Stimulated activated CD4-positive, alpha-beta T cell treated with anti-CD3 and anti-CD28 coated beads, TNF-alpha, amount 100 ng/mL, for 4 hours (primary cell): ENCODE measurements at places on chromosomes 1 and 21.

DNA sequence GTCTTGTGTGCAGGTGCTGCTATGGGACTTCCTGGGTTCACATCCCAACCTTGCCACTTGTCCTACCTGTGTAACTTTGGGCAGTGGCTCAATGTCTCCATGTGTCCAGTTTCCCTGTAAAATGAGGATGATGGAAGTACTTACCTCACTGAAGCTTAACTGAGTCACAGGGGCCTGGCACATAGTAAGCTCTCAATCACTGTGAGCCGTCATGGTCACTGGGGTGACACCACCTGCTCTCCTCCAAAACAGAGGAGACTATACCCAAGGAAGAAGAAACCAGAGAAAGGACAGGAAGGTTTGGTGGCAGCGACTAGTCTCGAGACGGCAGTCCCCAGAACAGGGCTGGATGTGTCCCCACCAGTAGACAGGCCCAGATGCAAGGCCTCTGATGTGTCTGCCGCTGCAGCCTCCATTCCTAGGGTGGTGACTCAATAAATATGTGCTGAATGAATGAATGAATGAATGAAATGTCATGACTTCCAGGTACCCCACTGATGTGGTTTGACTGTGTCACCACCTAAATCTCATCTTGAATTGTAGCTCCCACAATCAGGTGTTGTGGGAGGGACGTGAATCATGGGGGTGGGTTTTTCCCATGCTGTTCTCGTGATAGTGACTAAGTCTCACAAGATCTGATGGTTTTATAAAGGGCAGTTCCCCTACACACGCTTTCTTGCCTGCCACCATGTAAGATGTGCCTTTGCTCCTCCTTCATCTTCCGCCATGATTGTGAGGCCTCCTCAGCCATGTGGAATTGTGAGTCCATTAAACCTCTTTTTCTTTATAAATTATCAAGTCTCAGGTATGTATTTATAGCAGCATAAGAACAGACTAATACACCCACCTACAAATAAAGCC is 13.0 kb upstream of the LRP8 start:
- DNase-seq = no peak

- DNase-seq = no peak
Observed at GRCh38 chr1:42380586-42381279, at the start of gene RIMKLA. TSS of gene RIMKLA (plus strand) at chr1:42380792. CDS start at chr1:42380935, 143 bp downstream.

DNA sequence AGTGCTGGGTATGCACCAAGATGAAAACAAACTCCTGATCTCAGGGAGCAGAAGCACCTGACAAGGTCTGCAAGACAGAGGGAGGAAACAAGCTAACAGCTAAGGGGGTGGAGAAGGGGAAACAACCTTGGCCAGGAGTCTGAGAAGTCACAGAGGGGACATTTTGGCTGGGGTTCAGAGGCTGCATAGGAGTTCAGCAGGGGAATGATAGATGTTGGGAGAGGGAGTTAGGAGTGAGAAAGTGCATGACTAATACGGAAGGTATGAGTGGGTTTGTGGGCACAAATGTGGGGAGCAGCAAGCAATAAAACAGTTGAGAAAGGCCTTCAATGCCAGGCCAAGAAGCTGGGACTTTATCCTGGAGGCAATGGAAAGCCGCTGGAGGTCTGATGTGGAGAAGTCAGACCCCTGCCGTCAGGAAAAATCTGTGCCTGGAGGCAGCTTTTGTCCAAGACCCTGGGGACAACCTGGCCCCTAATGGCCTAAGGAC is 16.4 kb downstream of the EPHA2 start:
- DNase-seq = no peak

GRCh38 chr21:45309987-45310381 is 22.3 kb upstream of the POFUT2 start:
- no peak for DNase-seq

- no peak for DNase-seq
Observed at GRCh38 chr1:41655632-41656031, 171.1 kb upstream of the EDN2 start.

DNA sequence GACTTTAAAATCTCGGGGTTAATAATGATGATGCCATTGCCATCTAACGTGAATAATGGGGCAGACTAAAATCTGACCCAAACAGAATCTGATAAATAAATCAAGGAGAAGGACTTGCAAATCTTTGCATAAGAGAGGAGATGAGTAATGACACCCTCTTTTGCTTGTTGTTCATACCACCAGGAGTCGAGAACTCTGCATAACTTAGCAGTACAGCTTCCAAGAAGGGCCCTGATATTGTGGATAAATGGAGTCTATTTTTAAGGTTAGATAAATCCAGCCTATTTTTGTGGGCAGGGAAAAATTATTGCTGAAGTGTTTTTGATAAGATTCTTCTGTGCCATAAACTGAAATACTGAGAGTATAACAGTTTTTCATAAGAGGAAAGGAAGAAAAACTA is 17.3 kb downstream of the RYR2 start:
- no peak for DNase-seq

DNA sequence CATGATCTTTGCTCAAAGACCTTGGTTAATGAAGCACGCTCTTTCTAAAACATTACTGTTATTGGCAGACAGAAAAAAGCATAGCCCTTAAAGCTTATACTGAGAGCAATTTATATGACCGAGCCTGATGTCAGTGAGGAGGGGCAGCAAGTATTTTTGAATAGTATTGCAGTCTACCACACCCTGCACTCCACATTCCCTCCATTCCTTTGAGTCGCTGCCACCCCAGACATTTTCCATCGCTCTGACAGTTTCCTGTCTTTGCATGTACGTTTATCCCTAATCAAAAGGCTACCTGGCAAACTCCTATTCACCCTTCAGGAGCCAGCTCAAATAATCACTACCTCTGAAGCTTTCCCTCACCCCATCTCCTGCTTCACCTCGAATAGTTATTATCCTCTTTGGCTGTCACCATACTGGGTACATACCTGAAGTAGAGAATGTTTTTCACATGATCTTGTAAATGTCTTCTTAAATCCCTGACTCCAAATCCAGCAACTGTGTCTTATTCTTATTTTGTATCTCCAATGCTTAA is 5.5 kb upstream of the JUN start:
- DNase-seq = no peak

DNA sequence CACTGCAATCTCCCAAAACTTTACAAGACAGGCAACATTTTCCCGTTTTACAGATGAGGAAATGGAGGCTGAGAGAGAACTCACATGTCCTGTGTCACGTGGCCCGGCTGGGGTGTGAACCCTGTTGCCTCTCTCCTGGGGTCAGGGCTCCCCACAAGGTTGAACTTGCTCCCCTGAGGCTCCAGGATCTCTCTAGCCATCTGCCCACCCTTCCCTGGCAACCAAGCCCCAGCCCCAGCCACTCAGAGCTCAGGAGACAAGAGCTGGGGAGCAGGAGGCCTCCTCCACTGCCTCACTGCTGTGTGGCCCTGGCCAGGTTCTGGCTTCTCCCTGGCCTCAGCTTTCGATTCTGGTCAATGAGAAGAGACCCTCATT is 11.8 kb downstream of the LAPTM5 start:
- no peak for DNase-seq

GRCh38 chr1:162688931-162689330 is 56.7 kb downstream of the DDR2 start:
- DNase-seq = no peak

DNA sequence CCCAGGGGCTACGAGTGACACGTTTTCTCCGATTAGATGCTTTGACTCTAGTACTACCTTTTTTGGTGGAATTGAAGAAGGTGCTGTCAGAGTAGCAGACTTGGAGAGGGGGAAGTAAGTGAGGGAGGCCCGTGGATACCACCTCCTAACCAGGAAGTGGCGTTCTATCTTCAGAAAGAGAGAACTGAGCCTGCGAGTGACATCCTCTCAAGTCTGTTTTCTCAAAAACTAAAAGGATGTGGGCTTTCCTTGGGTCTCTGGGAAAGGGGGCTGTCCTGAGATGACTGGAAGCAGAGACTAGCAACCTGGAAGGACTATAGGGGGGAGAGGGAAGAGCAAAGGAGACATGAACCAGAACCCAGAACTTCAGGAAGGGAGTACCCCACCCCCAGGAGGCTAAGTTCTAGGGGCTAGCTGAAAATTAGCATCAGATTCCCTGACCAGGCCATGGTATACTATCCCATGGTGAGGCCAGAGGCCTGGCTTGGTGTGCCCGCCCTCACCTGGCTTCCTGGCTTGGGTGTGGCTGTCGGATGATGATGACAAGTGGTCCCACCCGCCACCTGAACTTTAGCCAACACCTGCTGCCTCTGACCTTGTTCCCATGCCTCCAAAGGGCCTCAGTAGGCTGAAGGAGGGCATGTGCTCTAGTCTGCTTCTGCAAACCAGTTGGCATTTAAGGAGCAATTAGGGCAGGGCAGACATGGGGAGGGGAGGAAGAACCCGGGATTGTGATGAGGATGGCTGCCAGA is 49.1 kb downstream of the ATP2B4 start:
- no peak for DNase-seq

GRCh38 chr1:166145499-166145898 is 21.3 kb downstream of the FAM78B start:
- DNase-seq = no peak

DNA sequence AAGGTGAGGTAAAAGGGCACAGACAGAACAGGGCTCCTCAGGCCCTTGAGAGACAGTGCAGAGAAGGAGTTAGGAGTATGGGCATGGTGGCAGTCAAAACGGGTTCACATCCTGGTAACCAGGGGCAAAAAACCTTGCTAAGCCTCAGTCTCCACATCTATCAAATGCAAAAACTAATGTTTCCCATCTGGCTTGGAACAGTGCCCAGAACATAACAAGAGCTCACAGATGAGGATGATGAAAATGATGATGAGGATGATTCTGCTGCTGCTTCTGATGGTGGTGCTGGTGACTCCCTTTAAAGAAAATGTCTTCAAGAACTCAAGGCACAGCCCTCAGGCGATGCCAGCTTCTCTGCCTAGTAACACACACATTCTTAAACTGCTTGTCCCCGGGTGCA is 24.1 kb downstream of the HHIPL2 start:
- DNase-seq = no peak

- DNase-seq = no peak
Observed at GRCh38 chr1:20730690-20731056, 1.8 kb downstream of the SH2D5 start.

GRCh38 chr1:118366286-118366685 is 181.3 kb upstream of the SPAG17 start:
- DNase-seq = no peak

GRCh38 chr1:173149887-173150286 is 57.2 kb downstream of the TNFSF4 start:
- no peak for DNase-seq

- no peak for DNase-seq
Observed at GRCh38 chr1:33984906-33985565, 121.2 kb downstream of the HMGB4 start.

DNA sequence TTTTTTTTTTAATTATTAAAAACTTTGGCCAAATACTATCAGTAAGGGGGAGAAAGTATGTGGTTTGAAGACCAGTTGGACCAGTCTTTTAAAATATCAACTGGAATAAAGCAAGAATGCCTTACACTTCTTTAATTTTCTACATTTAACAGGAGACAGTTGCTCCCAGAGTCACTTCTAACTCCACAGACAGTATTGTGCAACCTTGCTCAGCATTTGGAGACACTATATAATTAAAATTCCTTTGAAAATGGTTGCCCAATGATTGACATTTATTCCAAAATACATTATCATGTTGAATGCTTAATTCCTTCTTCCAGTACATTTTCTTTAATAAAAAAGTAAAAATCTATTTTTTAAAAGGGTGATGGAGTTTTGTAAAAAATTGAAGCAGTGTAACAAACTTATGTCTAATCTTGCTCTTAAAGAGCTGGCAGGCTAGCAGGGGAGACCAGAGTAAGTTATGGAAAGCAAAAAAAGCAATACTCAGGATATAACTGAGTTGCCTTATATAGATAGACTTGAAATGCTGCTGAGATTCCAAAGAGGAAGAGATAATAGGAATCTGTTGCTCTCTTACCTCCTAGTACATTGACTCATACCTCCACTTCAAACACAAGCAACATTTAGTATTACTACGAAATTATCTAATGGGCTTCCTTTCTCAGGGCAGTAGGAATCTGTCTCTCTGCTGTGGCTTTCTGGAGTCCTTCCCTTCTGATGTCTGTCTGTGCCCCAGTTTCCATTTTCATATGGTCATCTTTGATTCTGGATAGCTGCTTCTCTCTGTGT is 69.7 kb upstream of the RGL1 start:
- DNase-seq = no peak

DNA sequence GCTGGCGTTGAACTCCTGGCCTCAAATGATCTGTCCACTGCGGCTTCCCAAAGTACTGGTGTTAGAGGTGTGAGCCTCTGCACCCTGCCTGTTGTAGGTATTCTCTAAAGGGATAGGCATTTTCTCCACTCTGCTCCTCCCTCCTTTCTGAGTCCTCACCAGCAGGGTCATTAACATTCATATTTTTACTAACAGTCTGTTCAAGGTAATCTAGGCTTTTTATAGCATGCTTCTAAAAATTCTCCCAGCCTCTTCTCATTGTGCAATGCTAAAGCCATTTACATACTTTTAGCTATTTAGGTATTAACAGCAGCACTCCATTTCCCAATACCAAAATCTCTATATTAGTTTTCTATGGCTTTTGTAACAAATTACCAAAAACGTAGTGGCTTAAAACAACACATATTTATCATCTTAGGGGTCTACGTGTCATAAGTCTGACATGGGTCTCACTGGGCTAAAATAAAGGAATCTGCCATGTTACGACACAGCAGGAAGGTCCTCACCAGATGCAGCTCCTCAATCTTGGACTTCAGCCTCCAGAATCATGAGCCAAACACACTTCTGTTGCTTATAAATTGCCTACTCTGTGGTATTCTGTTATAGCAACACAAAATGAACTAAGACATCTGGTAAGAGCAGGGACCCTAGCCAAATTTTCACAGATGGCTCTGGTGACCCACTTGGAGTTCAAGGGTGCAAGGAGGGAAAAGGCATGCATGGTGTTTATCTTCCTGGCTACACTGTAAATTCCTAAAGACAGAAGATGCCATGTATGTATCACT is 2.9 kb upstream of the SLC2A7 start:
- no peak for DNase-seq

DNA sequence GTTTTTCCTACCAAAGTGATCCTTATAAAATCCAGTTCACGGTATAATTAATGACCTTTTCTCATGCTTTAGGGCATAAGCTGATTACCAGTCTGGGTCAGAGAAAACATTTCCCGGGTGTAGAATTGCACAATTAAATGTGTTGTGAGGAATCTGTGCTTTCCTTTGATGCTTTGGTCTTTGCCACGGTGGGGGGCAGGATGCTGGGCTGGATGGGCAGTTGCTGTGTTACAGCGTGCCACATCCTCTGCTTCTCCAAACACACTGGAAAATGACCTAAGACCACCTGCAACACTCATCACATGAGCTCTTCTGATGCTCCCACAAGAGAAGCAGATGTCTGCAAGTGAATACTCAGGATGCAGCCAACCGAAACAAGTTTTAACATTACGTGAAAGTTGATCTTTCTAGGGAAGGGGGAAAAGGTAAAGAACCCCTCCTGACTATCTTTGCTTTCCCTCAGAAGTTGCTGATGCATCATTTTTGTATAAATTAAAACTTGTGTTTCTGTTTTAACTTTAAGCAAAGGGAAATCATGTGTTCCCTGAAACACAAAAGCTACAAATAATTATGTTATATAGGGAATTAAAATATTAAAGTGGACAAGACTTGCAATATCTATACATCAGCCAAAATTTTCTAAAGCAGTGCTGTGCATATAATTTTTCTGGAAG is 515.3 kb upstream of the NR5A2 start:
- DNase-seq = no peak
